ENCODE measurements at places on chromosomes 1 and 21.

GRCh38 chr1:244732851-244733450 lies 80.0 kb downstream of the DESI2 start:
- DNase-seq, result no peak

- no peak for DNase-seq
Observed at GRCh38 chr1:179303200-179303785, 9.7 kb downstream of the SOAT1 start.

GRCh38 chr21:38982804-38983203 lies 177.1 kb downstream of the ETS2 start:
- no peak for DNase-seq

DNA sequence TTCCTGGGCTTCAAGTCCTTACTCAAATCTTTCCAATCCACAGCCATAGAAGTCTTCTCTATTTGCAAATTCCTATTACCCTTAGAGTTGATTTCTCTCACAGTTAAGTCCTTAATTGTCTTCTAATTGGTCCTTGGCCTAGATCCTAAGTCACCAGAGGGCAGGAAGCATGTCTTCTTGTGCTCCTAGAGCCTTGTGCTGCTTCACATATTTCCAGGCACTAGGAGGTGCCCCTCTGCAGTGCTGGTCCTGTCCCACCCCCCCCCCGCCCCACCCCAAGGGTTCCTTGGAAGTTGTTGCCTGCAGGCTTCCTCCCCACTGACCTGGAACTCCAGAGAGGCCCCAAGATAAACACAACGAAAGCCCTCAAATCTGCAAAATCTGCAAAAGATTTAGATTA lies 28.1 kb upstream of the TARBP1 start:
- DNase-seq, result no peak

DNA sequence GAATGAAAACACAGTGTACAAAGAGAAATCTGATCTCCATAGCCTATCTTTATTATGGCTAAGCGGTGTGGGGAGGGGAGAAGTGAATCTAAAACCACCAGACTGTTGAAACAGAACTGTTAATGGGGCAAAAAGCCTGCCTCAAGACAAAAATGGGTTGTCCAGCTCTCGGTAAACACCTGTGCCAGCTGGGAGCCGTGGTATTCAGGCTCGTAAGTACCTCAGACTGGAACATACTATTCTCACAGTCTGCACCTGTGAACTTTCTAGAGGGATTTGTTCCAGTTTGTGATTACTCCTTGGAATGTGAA lies 42.7 kb upstream of the ATP1A1 start:
- DNase-seq, result no peak

GRCh38 chr1:91718877-91719276 lies 167.1 kb downstream of the TGFBR3 start:
- DNase-seq, result no peak

- DNase-seq, result no peak
Observed at GRCh38 chr1:28579401-28579800, 12.7 kb upstream of the RAB42 start.

DNA sequence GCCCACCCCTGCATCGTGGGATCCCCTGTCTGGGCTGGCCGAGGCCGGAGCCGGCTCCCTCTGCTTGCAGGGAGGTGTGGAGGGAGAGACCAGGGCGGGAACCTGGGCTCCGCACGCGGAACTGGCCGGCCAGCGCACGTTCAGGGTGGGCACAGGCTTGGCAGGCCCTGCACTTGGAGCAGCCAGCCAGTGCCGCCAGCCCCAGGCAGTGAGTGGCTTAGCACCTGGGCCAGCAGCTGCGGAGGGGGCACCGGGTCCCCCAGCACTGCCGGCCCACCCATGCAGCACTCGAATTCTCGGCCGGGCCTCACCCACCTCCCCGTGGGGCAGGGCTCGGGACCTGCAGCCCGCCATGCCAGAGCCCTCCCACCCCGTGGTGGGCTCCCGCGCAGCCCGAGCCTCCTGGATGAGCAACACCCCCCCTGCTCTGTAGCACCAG lies 422.6 kb downstream of the AMY1C start:
- DNase-seq, result no peak

DNA sequence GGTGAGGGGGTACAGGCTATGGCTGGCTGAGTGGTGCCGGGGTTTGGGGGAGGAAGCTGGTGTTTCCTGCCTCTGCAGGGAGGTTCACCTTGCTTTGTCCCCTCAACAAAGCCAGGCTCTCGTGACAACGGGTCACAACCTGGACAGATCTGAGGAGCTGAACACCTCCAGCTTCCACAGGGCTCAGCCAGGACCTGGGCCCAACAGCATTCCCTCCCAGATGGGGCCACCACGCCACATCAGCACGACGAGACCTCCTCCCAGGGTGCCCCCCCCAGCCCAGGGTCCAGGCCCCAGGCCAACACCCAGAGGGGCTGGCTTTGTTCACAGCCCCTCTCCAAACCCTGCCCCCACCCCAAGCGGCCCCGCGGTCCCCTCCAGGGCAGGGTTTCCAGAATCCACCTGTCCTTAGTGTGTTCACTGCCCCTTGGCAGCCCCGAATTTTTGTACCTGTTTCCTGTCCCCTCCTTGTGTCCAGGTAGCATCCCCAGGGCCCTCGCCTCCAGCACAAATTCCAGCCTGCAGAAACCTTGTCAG lies 34.7 kb downstream of the UBE2G2 start:
- DNase-seq, result no peak

- DNase-seq, result no peak
Observed at GRCh38 chr1:28976248-28976647, 61.9 kb downstream of the EPB41 start.

DNA sequence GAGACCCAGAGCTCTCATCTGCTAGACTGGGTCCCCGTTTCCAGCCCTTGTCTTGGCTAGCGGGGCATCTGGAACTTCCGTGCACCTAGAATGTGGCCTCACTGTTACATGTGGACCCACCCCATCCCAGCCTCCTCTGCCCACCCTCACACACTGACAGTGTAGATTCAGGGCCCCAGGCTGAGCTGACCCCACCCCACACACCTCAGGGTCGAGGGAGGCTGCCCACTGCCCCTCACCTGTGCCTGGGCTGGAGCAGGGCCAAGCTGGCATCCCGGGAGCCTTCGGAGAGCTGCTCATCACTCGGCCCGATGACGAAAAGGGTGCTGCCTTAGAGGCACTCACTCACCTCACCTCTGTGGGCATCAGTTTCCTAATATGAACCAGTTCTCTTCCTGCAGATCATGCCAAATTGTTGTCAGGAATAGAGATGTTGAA lies 11.1 kb downstream of the ACOT11 start:
- no peak for DNase-seq

- no peak for DNase-seq
Observed at GRCh38 chr1:190244406-190244805, 233.3 kb downstream of the BRINP3 start.

DNA sequence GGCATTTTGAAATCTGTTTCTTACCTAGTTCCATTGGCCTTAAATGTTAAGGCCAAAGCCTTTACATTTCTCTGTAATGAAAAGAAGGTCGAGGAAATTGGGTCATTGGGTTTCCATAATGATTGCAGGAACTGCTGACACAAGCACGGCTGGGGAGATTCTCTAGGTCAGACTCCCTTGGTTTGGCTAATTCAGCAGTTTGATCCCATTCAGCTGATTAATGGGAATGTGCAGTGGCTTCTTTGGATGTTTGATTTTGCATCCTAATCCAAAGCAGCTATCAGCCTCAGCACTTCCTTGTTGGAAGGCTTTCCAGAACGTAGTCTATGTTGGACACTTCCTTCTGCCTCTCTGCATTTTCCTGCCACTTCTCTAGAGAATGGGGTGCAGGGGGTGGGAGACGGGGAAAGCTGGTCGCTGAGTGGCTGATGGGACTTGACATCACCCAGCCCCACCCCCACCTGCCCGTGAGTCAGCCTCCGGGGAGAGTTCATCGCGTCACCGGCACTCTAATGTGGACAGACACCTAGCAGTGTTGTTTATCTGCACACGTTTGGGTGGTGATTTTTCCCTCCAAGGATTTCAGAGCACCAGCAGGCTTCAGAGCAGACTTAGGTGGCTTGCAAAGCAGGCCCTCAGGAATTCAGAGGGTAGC lies 5.4 kb downstream of the PSEN2 start:
- no peak for DNase-seq

DNA sequence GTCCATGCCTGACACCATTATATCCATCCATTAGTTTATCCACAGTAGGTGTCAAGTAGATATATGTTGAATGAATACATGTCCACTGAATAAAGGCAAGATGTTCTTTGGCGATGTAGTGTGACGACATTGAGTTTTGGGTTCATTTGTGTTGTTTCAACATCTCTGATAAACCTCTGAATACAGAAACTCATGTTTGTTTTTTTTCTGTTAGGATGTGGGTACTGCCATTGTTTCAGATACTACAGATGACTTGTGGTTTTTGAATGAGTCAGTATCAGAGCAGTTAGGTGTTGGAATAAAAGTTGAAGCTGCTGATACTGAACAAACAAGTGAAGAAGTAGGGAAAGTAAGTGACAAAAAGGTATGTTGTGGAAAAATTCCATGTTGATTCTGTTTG lies 28.1 kb downstream of the MDM4 start:
- DNase-seq, result peak; percentile 32

DNA sequence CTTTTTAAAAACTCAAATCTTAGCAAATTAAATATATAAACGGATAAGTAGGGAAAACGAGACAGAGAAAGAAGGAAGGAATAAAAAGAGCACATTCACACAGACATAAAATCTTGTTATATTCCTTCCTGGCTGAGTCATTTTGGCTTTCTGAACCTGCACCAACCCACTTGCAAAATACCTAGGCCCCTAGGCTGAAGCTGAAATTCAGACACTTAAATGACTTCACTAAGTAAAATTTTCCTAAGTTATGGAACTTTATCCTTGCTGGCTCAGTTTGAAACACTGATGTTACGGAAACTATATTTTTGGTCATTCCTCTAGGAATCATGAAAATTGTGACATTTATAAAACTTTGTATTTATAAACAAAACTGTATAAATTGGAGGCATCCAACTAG lies 462.8 kb upstream of the NFIA start:
- DNase-seq, result no peak
